ENCODE measurements at places on chromosomes 5 and 9.

- no peak for DNase-seq
These were observed 113.5 kb downstream of the RORB start for GRCh38 chr9:74610523-74611061.

- DNase-seq, result no peak
These were observed 1.7 kb downstream of the TPM2 start for GRCh38 chr9:35687972-35688557.

- DNase-seq, result no peak
These were observed 37.8 kb downstream of the B4GALT1 start for GRCh38 chr9:33129251-33129885.

DNA sequence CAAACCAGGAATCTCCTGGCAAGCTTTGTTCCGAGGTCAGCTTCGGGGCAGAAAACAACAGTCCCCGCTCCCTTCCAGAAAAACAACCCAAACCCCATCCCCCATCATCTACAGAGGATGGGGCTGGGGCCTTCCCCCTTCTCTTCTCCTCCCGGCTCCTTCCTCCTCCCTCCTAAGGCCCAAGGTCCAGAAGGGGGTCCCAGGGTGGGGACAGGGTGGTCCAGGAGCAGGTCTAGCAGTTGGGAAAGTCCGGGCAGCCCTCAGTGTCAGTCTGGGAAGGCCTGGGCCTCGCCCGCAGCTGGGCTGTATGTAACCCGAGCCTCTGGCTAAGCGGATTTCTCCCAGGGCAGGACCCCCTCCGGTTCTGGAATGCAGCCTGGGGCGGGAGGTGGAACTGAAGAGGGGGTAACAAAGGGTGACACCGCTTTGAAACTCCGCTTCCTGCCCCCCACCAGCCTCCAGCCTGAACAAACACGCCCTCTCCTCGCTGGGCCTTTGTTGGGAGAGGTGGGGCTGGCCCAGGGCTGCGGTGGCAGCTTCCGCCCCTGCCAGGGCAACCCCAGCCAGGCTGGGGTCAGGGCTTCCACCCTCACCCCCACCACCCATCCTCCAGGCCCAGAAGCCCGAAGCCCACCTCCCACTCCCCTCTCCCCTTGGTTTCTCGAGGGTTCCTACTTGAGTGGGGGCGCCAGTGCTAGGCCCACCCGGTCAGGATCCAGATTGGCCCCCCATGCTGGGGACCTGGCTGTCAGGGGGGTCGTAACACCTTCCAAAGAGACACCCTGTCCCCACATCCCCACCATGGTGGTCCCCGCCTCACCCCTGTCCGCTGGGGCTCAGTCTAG is 63.5 kb downstream of the C9orf50 start:
- no peak for DNase-seq

- DNase-seq, result no peak
These were observed 665 bp upstream of the BTF3 start for GRCh38 chr5:73497497-73498056.

DNA sequence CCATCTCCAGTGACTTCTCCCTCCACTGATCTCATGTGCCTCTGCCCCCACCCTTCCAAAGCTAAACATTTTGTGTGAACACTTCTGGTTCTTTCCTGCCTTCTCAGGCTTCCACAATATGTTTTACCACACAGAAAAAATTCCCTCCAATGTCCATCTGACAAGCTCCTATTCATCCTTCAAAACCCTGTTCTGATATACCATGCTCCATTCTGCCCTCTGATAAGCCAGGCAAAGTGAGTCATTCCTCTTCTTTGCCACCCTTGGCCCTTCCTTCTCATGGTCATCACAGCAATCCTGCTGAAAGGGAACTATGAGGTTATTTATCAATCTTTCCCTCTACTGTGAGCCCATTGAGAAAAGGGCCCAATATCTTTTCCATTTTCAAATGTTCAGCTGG is 97.6 kb downstream of the BARX1 start:
- no peak for DNase-seq

- no peak for DNase-seq
These were observed 132.1 kb downstream of the AP3B1 start for GRCh38 chr5:78162253-78162862.

DNA sequence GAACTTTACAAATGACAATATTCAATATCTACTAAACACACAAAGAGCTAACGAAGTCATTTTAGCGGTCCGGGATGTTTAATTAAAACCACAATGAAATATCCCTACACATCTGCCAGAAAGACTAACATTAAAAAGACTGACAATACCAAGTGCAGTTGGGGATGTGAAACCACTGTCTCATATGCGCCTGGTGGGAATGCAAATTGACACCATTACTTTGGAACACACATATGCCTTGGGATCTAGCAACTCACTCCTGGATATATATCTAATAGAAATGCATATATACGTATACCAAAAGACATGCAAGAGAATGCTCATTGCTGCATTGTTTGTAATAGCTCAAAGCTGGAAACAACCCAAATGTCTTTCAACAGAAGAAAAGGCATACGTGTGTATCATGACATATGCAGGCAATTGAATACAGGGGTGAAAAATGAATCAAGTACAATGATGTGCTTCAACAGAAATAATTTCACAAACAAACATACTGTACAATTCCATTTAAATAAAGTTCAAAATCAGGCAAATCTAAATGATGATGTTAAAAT is 153.3 kb downstream of the CARTPT start:
- no peak for DNase-seq

DNA sequence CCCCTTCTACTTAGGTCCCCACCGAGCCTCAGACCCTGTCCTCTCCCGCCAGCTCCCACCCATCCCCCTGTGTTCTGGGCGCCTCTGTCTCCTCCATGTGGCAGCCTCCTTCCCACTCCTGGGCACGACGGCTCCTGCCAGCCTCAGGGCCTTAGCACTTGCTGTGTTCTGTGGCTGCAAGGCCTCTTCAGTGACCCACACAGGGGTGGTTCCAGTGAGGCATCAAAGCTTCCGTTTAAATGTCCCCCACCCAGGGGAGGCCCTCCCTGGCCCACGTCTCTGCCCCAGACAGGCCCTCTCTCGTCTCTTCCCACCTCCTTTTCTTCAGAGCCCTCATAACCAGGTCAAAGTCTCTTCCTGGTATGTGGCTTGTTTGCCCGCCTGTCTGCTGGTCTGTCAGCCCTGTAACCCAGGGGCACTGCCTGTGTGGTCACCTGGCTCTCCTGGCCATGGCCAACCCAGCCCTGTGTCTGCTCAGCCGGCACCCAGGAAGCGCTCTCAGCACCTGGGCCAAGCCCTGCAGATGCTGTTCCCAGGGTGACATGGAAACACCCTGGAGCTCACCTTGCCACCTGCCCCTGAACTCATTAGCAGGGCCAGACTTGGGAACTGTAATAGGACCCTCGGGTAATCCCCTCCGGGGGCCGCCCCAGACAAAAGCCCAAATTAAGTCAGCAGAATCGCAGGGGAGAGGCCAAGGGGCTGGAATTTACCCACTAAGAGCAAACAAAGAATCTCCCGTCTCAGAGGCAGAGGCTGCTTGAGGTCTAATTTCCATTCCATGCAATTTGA is 33.7 kb downstream of the LHX3 start:
- no peak for DNase-seq

GRCh38 chr5:126568206-126568755 is 26.7 kb downstream of the ALDH7A1 start:
- no peak for DNase-seq

- no peak for DNase-seq
These were observed 30.2 kb downstream of the GOLGA2 start for GRCh38 chr9:128245421-128246151.

DNA sequence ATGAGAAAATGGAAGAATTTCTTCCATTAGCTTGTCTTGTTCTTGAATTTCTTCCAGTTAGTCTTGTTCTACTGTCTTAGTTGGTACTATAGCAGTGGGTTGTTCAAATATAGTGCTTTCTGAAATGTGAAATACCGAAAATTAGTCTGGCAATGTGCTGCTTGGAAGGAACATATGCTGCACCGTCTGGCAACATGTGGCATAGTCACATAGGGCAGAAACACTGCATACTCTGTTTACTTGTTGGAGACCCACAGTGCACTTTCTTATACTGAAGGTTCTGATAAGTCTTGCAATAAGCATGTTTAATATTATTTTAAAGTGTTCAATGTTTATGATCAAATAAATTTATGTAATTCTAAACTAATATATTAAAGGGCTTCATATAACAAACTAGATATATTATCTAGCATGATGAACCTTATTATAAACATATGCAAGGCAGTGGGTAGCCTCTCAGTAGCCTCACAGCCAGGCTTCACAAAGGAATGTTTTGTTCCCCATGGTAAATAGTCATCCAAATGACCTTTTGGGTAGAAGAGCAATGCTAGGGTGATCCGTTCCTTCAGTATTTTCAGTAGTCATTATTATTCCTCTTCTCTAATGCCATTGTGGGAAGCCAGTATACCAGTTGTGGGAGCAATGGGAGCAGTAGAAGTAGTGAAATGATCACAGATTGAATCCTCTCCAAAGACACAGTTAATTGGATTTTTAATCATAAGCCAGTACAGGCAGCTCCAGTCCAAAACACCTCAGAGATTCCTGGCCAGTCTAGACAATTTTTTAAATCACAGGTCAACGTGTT is 1106.7 kb downstream of the DTWD2 start:
- DNase-seq, result no peak

- DNase-seq, result no peak
These were observed 114.5 kb downstream of the GNA14 start for GRCh38 chr9:77533671-77534070.

DNA sequence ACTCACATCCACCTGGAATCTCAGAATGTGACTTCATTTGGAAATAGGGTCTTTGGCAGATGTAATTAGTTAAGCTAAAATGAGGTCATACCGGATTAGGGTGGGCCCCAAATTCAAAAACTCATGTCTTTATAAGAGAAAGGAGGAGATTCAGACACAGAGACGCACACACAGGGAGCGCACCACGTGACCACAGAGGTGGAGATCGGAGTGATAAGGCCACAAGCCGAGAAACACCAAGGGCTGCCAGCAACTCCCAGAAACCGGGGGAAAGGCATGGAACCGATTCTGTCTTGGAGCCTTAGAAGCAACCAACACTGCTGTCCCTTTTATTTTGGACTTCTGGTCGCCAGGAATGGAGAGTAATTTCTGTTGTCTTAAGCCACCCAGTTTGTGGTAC is 31.8 kb upstream of the LMX1B start:
- no peak for DNase-seq

DNA sequence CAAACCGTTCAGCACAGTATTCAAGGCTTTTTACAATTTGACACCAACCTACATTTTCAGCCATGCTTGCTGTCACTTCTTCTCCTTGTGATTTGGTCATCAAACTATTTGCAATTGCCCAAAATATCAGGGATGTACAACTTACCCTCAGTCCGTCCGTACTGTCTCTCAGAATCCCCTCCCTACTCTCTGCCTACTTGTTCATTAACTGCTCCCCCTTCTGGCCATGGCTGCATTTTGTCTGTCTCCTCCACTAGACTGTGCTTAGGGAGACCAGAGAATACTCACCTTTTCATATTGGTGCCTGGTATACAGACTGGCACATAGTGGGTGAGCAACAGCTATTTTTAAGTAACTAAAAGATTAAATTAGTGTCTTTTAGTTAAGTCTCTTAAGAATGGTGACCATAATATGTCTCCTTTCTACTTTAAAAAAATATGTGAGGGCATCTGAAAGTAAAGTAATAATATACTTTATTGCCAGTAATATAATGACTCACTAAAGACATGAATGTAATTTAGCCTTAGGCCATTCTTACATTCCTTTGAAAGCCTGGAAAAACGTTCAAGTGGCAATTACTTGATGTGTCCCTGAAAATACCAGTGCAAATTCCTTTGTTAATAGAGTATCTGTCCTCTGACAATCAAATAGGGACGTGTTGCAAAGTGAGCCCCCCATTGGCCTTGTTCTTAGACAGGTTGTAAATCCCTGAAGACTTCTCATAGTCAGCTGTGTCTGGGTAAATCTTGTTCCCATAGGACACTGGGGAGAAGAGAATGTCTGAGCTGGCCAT is 27.8 kb downstream of the PRLR start:
- DNase-seq, result no peak

- DNase-seq, result no peak
These were observed 119.6 kb downstream of the SGCD start for GRCh38 chr5:156446526-156446925.

GRCh38 chr5:73902327-73903051 is 276.5 kb downstream of the ARHGEF28 start:
- no peak for DNase-seq

DNA sequence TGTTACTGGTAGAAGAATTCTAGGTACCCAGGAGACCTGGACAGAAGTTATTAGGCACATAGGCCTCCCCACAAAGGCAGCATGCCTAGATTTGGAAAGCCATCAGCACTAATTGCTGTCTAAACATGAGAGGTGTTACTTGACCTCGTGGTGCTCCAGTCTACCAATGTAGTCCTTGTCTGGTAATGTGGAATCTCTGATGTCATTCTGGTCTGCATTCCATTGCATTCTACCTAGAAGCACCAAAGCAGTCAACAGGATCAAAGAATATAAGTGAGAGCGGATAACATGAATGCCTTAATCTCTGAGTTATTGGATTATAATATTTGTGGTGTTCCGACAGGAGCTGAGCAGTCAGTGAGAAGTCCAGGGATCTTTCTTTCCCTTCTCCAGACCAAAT is 175.2 kb downstream of the PSAT1 start:
- no peak for DNase-seq

GRCh38 chr5:14264605-14265316 is 121.6 kb downstream of the TRIO start:
- peak; percentile 57 for DNase-seq

- no peak for DNase-seq
These were observed 13.8 kb upstream of the ZNF300 start for GRCh38 chr5:150918613-150919012.

DNA sequence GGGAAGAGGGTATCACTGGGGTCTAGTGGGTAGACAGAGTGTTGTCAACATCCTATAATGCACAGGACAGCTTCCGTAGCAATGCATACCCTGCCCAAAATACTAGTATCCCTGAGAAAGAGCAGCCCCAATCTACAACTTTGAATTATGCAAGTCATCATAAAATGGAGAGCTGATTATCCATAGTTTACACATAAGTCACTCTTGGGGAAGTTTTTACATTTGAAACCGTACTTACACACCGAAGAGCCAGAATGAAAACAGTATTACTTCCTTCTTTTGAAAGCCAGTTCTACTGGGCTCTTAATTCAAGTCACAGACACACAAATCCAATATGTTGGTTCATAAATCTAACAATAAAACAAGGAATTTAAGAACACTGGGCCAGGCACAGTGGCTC is 21.6 kb downstream of the RNF145 start:
- no peak for DNase-seq

GRCh38 chr9:110303133-110303532 is 34.5 kb downstream of the TXNDC8 start:
- no peak for DNase-seq

GRCh38 chr9:114289106-114289505 is 33.8 kb upstream of the ORM1 start:
- no peak for DNase-seq

- no peak for DNase-seq
These were observed 44.4 kb upstream of the ROR2 start for GRCh38 chr9:91994422-91994821.

All from stimulated activated CD8-positive, alpha-beta memory T cell treated with anti-CD3 and anti-CD28 coated beads, Interleukin-15, amount 100 ng/mL, for 4 hours (primary cell).